ENCODE measurements at places on chromosomes 6 and 20. TPM values are rescaled to one million over a fixed set of nuclear protein-coding genes. Genes with fewer than 3 reads are reported as not detected.

GRCh38 chr6:14693301-14694192 is 552.3 kb upstream of the JARID2 start:
- H3K27me3 ChIP-seq: no peaks in the 10 kb centered on the region
- no peak for DNase-seq
- no peak overlapping the region for H3K4me3 ChIP-seq

The HAO1 gene
- not detected for total RNA-seq

GRCh38 chr6:163757520-163757919 is 343.0 kb downstream of the QKI start:
- H3K36me3 ChIP-seq: no peaks in the 10 kb centered on the region
- no peaks in the 10 kb centered on the region for H3K4me1 ChIP-seq
- no peaks in the 10 kb centered on the region for H3K27me3 ChIP-seq
- no peak overlapping the region for H3K4me3 ChIP-seq

The NOX3 gene
- not detected for total RNA-seq

The MYT1 gene
- total RNA-seq: not detected

DNA sequence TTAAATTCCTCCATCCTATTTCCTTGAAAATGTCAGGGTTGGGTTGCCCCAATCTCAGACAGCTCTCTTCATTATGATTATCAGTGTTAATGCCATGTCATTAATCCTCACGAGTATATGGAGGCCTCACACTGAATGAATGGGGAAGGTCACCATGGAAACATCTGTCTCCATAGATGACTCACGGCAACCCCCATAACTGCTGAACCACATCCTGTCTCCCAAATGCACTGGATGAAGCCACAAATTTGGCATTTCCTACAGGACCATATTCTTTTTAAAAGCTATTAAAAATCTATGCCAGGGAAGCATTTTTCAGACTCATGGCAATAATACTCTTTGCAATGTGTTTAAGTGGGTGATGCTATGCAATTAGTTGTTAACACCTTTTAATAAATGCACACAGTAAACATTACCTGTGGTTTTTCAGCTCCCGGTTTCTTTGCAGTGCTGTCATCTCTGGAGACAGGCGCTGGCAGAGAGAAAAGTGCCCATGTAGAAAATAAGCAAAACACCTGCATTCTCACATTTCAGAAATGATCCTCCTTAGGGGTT is 80.1 kb upstream of the PTPRK start:
- no peaks in the 10 kb centered on the region for H3K36me3 ChIP-seq
- no peak for DNase-seq
- no peak overlapping the region for H3K4me3 ChIP-seq
- no peaks in the 10 kb centered on the region for H3K4me1 ChIP-seq
- H3K27ac ChIP-seq: no peak overlapping the region

DNA sequence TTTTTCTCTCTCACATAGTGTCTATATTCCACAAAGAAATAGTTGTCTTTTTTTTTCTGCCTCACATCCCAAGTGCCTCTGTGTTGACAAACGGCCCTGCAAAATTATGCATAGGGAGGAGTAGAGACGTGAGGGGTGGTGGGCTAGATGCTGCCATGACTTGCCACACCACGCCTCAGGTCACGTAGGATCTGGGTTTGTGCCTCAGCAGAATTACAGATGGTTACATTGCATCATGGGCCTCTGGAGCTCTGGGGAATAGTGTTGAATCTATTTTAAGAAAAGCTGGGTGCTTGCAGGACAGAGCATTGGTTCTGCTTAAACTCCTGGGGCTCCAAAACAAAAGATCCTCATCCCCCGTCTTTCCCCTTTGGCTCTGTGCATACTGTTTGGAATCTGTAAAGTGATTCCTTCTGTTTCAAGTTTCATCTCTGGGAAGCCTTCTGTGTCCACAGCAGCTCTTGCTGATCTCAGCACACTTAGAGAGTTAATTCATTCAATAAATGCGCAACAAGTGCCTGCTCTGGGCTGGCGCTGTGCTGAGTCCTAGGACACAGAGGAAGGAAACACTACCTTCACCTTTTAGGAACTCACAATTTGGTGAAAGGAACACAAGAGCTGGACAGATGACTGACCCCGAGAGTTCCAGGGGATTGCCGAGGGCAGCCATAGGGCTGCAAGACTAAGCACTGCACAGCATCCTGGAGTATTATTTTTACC is 2.4 kb downstream of the FANCE start:
- no peak for DNase-seq
- no peaks in the 10 kb centered on the region for H3K27me3 ChIP-seq
- H3K27ac ChIP-seq: no peak overlapping the region
- peaks cover 41% of the 10 kb centered on the region for H3K36me3 ChIP-seq

GRCh38 chr6:111564482-111564945 is 41.2 kb downstream of the TRAF3IP2 start:
- H3K4me3 ChIP-seq: no peak overlapping the region
- H3K36me3 ChIP-seq: peaks cover 78% of the 10 kb centered on the region
- H3K27ac ChIP-seq: no peak overlapping the region

- no peak overlapping the region for H3K4me3 ChIP-seq
- DNase-seq: peak; percentile 60
Observed at GRCh38 chr6:19879663-19880062, 42.5 kb downstream of the ID4 start.

The DNMT3B gene
- 0.86 TPM for total RNA-seq

The RIPOR3 gene
- 2.3 TPM for total RNA-seq

DNA sequence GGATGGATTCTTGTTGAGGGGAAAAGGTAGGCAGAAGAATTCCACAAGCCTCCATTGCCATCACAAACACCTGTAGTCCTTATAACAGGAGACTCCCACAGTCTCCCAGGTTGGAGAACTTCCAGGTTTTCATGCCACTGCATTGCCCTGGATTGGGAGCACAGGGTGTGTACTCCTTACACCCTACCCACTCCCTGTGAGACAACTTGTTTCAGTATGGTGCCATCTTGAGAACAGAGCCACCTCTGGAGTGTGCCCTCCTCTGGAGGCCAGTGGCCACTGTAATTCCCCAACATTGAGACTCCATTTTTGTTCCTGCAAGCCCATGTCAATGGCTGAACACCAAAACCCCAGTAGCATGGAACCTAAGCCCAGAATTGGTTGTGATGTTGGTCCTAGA is 123.5 kb upstream of the LAMA2 start:
- H3K27me3 ChIP-seq: no peaks in the 10 kb centered on the region
- no peak overlapping the region for H3K4me3 ChIP-seq
- H3K27ac ChIP-seq: no peak overlapping the region
- DNase-seq: no peak
- no peaks in the 10 kb centered on the region for H3K4me1 ChIP-seq
- H3K36me3 ChIP-seq: no peaks in the 10 kb centered on the region

The ABHD16B gene
- 0.18 TPM for total RNA-seq

The FUT9 gene
- not detected for total RNA-seq

GRCh38 chr6:139306291-139306981 is 14.6 kb upstream of the TXLNB start:
- no peaks in the 10 kb centered on the region for H3K27me3 ChIP-seq
- no peak for DNase-seq
- no peaks in the 10 kb centered on the region for H3K4me1 ChIP-seq

GRCh38 chr6:11253594-11253993 is 21.1 kb upstream of the NEDD9 start:
- no peak overlapping the region for H3K4me3 ChIP-seq
- peaks cover 10% of the 10 kb centered on the region for H3K4me1 ChIP-seq
- H3K36me3 ChIP-seq: no peaks in the 10 kb centered on the region
- no peak overlapping the region for H3K27ac ChIP-seq

The VSX1 gene
- not detected for total RNA-seq
